ENCODE measurements at places on chromosomes 11 and 22. TPM values are rescaled to one million over a fixed set of nuclear protein-coding genes. Genes with fewer than 3 reads are reported as not detected.

Gene ISX
- total RNA-seq: not detected

Gene ZNF70
- total RNA-seq: 2.6 TPM

Gene TLCD5
- 6.4 TPM for total RNA-seq

Gene FXYD2
- 0.13 TPM for total RNA-seq

Gene NAALAD2
- 0.21 TPM for total RNA-seq

All from pulmonary artery endothelial cell (primary cell).